IPS-NIHi11 (cell line): ENCODE measurements at places on chromosomes 7 and 10.

DNA sequence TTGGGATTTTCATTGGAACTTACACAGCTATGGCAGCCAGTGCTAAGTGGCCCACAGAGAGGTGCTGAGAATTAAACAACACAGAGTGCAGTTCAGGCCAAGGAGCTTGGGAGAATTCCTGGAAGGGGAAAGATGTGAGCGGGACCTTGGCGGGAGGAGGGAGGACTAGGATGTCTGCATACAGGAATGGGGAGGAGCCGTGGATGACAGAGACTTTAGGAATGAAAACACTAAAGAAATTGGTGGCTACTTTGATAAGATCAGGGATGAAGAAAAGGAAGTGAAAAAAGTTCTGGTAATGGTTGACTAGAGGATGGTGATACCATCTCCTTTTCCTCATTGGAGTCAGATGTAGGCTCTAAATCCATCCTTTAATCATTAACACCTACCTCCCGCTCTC is 234.2 kb upstream of the FZD8 start:
- no peak for DNase-seq

- peak; percentile 83 for DNase-seq
Measured at GRCh38 chr10:79242620-79243152, 104.6 kb upstream of the PPIF start.

- peak; percentile 34 for DNase-seq
Measured at GRCh38 chr10:4767033-4767814, 58.8 kb upstream of the AKR1E2 start.

DNA sequence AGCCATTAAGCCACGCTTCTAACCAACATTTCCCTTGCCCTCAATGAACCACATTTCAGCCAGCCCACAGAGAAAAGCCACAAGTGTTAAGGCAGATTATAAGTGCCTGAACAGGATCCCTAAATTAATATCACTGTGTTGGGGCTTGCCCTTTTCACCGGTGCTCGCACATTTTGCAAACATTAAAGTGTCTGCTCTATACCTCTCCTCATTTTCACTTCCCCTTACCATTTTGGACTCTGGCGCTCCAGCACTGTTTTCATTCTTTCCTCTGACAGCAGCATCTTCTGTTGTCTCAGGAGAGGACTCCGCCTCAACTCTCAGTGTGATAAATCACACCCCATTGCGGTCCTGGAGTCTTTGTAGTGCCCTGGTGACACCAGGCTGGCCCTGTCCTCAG is 274.2 kb downstream of the BAMBI start:
- no peak for DNase-seq

- DNase-seq = no peak
Measured at GRCh38 chr10:20988357-20988983, 91.4 kb upstream of the NEBL start.

DNA sequence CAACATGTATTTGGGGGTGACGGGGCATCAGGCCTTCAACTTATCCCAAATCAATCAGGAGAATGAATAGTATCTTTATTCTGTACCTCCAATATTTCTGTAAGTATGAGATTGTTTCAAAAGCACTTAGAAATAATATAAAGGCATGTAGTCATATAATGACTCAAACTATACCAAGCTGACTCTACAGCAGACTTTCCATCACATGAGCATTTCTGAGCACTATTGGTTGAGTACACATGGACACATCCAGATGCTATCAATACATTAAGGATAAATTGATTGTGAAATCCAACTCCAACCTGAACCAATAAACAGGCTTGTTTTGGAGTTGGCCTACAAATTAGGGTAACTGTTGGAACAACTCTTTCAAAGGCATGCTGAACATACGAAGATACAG is 229.4 kb downstream of the SFMBT2 start:
- DNase-seq = no peak

DNA sequence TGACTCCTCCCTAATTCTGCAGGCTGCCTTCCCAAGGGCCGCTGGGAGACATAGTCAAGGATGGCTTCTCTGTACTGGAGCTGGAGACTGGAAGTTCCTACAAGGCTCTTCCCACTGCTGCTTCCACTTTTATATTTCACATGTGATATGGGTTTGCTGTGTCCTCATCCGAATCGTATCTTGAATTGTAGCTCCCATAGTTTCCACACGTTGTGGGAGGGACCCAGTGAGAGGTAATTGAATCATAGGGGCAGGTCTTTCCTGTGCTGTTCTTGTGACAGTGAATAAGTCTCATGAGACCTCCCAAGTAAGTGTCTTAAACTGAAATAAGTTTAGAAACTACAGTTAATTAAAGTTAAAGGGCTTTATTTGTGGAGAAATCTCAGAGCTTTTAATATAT is 47.0 kb upstream of the BICC1 start:
- DNase-seq = no peak

GRCh38 chr7:90910136-90910535 is 314.0 kb downstream of the CDK14 start:
- DNase-seq = no peak

- no peak for DNase-seq
Measured at GRCh38 chr7:121459148-121459547, 63.0 kb upstream of the FAM3C start.

DNA sequence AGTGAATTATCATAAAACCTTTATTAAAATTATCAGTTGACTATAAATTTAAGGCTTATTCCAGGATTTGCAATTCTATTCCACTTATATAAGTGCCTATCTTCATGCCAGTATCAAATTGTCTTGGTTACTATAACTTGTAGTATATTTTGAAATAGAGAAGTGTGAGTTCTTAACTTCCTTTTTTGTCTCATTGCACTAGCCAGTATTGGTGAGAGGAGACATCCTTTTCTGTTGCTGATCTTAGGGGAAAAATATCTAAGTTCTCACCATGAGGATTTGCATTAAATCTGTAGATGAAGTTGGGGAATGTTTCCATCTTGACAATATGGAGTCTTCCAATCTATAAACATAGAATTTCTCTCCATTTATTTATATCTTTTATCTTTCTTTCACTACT is 104.2 kb upstream of the MKI67 start:
- DNase-seq = no peak

DNA sequence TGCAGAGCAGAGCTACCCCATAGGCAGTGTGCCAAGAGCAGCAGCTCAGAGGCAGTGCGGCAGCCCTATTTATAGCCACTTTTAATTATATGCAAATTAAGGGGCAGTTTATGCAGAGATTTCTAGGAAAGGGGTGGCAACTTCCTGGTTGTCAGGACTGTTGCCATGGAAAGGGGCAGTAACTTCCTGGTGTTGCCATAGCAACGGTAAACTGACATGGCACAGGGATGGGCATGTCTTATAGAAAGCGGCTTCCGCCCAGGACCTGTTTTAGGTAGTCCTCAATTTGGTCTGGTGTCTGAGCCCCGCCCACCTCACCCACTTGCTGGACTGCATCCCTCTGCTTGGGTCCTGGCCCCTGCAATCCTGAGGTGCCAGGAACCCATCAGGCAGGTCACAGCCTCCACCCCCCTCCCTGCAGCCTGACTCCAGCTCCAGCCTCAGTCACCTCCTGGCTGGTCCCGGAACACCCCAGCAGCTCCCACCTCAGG is 115.8 kb downstream of the TMEM130 start:
- DNase-seq = peak; percentile 82

- no peak for DNase-seq
Measured at GRCh38 chr10:100895346-100895745, 17.4 kb upstream of the SLF2 start.

- DNase-seq = no peak
Measured at GRCh38 chr10:102608487-102608886, 35.8 kb upstream of the TRIM8 start.

DNA sequence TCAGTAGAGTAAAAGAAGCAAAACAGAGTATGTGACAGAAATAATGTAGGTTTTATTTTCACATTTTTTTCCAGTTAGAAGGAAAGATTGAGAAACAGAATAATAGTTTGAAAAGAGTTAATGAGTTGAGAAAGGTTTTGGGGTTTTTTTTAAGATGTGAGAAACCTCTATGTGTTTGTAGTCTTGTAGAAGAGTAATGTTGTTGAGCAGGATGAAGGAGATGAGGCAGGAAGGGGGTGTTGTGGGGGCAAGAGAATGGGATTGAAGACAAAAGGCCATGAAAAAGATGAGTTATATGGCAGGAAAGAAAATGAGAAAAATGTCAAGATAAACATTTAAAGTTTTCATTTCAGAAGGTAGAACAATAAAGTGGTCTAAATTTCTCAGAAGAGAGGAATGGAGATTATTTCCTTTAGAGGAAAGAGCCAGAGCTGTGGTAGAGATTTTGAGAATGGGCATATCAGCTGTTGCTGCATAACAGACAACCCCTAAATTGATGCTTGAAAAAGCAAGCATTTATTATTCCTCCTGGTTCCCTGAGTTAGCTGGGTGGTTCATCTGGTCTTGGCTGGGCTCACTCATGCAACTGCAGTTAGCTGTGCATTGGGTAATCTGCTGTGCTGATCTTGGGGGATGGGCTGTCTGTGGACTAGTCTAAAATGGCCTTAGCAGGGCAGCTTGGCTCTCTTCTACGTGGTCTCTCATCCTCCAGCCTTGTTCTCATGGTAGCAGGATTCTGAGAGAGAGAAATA is 27.1 kb downstream of the PCGF5 start:
- DNase-seq = peak; percentile 23

DNA sequence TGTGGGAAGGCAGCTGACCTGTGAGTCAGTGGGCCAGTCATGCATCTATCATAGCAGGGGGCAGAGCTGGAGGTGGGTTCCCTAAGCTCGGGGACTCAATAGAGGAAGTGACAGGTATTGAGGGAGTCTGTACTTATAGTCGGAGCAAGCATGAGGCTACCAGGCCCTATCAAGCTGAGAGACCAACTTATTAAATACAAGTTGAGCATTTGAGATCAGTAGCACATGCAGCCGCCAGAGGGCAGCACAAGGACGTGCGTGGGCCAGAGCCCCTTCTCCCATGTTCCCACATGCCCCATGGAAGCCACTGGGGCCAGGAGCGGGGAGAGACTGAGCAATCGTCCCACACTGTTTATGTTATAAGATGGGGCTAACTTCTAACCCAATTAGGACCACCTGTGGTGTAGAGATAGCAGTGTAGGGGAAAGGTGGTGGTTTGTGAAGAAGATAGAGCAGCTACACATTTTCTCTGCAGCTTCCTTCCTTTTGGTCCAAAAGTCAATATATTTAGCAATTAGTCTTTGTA is 13.0 kb upstream of the STK31 start:
- peak; percentile 74 for DNase-seq

DNA sequence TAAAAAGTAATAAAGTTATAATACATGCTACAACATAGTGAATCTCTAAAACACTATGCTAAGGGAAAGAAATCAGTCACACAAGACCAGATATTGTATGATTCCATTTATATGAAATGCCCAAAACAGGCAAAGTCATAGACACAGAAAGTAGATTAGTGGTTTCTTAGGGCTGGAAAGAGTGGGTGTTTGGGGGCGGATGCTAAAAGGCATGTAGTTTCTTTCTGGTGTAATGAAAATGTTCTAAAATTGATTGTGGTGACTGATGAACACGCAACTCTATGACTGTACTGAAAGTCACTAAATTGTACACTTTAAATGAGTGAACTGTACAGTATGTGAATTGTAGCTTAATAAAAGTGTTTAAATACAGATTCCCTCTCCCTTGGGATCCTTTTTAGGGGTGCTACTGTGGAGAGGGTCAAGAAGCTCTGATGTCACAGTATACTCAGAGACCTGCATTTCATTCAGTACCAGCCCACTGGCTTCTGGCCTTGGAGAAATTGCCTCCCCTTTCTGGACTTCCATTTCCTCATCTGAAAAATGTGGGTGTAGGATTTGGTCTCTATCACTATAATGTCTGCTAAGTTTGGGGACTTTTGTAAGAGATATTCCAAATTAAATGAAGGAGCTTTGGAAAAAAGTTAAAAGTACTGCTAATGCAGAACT is 46.4 kb downstream of the AOAH start:
- DNase-seq = no peak

DNA sequence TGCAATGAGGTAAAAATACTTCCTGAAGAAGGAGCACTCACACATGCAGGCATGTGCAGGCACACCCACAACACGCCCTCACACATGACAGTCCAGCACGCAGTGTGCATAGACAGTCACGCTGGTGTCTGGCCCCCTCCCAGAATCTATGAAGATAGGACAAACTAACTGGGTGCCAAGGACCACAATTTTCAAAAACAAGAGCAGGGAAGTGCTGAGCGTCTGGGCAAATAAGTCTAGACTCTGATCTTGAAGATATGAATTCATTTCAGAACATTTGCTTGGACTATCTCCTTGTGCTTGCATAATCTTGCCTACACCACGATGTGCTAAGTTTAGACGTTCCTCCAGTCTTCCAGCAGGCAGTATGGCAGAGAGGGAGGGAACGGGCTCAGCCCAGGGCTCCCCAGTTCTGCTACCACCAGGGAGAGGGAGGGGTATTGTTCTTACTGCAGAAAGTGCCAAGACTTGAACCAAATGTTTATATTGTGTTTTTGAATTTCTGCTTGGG is 276.5 kb upstream of the KLF6 start:
- DNase-seq = no peak

GRCh38 chr7:119572132-119572531 is 700.8 kb upstream of the KCND2 start:
- DNase-seq = no peak

DNA sequence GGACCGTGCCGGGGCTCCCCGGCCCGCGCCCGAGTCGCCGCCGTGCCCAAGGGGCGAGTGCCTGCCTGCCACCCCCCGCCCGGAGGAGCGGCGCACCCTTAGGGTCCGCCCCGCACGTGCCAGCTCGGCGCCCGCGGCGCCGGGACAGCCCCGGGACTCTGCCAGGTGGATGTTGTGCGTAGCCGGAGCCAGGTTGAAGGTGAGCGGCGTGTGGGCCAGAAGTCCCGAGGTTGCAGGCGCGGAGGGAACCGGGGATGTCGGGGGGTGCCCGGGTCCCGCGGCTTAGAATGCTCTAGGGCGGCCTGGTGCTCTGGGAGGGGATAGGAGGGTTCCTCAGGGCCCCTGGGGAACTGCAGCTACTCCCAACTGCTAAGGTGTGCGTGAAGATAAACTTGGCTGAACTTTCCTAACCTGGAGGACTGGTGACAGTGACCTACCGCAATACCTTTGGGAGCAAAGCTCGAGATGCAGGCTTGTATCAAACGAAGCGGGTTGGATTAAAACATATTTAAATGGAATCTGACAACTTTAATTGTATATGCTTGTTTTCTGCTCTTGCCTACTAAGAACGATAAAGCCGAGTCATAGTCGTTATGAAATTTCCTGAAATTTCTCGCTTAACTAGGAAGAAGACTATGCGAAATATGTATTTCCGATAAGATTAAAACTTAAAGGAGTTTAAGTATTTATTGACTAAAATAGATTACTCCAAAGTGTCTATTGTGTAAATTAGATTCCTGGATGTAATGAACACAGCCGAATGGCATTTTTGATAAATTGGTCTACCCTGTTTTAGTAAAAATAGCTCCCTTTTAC is at the start of gene CUX1:
Gene CUX1 (plus strand): TSS at position 156 of the 816 bp plus-strand sequence. CDS start 14 bp downstream, at position 170.
- peak; percentile 49 for DNase-seq
